ENCODE measurements at places on chromosomes 11 and 22.

DNA sequence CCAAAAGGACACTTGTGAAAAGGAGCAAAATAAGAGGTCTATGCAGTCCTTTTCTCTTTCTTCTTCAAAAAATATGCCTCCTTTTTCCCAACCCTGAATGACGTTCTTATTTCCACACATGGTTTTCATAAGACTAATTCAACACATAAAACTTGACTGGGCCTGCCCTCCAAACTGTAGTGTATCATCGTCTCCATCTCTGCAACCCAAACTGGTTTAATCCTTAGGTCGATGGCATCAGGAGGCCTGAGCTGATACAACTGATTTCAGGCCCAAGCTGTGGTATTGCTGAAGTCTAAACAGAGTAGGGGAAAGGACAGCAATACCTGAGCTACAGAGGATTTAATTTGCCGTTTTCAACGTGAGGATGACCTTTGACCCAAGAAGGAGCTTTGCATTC lies 130.0 kb upstream of the MTNR1B start:
- DNase-seq: no peak

DNA sequence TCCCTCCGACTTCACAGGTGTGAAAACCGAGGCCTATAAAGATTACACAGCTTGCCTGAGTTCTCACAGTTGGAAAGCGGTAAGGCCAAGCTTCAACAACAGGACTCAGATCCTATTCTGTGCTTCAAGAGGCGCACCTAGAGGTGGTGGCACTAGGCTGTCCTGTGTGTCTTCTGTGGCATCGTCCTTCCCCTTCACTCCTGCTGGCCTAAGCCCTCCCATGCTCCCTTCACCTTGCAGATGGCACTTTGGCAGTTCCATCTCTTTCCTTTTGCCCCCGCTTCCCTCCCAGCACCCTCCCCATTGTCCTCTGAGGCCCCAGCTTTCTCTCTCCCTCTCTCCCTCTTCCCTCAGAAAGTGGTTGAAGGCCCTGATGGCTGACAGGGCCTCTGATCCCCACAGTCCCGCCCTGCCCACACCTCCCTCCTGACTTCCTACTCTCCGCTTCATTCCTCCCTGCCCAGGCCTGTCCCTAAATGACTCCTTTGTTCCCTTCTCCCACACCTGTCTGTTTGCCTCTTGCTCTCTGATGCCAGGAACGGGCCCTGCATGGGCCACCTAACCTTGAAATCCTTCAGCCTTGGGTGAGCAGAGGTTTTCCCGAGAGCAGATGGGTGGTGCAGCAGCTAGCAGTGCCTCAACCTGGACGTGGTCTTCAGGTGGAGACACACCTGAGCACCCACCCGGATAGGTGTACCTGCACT lies 5.8 kb downstream of the TRIM29 start:
- no peak for DNase-seq

DNA sequence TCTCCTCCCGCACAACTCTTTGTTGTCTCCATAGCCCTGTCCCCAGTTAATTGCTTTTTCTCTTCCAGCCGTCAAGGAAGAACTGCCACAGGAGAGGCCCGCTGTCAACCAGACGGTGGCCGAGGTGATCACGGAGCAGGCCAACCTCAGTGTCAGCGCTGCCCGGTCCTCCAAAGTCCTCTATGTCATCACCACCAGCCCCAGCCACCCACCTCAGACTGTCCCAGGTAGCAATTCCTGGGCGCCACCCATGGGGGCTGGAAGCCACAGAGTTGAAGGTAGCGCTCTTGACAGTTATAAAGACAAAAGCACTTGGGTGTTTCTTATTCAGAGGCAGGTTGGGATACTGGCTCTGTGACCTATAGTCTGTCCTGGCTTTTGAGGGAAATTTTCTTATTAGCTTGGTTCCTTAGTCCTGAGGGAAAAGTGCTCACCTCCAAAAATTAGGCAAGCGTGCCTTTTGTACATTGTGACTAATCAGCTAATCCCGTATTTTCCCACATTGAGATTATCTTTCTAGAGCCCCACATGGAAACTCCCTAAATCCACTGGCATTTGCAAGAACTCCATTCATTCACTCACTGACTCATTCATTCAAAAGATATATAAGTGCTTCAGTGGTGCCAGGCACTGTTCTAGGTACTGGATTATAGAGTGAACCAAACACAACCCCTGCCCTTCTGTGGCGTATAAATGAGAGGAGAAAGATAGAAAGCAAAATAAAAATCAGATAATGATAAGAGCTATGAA lies 65.9 kb downstream of the KREMEN1 start:
- no peak for DNase-seq

DNA sequence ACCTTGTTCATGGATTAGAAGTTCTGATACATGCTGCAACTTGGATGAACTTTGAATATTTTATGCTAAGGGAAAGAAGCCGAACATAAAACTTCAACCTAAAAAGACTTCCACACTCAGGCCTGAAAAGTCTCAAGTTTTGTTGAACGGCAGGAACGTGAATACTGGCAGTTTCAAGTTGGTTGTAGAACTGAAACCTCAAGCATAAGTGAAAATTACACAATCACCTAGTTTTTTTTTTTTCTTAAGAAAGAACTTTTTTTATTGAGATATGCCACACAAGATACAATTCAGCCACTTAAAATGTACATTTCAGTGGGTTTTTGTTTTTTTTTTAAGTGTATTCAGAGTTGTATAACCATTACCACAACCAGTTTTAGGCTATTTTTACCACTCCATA lies 50.8 kb upstream of the ADORA2A start:
- DNase-seq: no peak

DNA sequence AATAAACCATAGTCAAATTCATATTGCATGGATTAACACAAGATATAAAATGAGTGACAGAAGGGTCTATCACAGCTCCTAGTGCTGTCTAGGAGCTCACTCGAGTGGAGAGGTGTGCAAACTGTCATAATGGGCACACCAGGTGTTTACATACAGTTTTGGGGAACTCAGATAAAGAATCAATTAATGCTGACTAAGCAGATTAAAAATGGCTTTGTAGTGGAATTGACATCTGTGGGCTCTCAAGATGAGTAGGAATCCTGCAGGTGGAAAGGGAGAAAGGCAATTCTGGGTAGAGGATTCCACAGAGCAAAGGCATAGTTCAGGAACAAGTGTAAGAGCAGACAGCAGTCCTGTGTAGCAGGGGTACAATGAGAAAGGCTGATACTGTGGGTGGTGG lies 496.2 kb upstream of the CCDC90B start:
- no peak for DNase-seq

DNA sequence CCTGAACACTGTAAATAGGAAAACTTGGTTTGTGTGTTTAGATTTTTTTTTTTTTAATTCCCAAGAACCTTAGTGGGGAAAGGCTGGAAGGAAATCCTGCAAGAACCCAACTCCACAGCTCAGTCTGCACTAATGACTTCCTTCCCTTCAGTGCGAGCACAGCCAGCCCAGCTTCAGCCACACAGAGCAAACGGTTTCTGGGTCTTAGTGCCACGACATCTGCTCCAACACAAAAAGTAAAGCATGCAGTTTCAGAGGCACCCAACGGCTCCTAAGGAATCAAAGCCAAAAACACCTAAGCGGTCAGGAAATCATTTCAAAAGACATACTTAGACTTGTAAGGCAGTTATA lies 236.1 kb downstream of the TTC28 start:
- DNase-seq: no peak

DNA sequence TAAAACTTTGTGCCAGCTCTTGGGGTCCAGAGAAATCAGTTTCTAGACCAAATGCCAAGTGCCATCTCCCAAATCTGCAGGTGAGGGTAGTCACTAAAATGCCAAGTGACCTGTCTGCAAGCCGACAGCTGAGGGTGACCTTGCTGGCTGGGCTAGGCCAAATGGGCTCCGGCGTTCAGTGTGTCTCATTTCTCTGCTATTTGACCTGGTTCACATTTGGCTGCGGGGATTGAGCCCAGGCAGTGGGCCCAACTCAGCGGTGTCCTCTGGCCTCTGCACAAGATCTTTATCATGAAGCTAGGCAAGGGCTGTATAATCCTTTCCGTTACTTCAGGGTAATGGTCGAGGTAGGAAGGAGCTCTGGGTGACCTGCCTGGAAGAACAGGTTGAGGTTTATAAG lies 87.5 kb downstream of the SNX19 start:
- DNase-seq: no peak

- DNase-seq: no peak
Observed at GRCh38 chr11:78548911-78549590, 25.6 kb downstream of the NARS2 start.

DNA sequence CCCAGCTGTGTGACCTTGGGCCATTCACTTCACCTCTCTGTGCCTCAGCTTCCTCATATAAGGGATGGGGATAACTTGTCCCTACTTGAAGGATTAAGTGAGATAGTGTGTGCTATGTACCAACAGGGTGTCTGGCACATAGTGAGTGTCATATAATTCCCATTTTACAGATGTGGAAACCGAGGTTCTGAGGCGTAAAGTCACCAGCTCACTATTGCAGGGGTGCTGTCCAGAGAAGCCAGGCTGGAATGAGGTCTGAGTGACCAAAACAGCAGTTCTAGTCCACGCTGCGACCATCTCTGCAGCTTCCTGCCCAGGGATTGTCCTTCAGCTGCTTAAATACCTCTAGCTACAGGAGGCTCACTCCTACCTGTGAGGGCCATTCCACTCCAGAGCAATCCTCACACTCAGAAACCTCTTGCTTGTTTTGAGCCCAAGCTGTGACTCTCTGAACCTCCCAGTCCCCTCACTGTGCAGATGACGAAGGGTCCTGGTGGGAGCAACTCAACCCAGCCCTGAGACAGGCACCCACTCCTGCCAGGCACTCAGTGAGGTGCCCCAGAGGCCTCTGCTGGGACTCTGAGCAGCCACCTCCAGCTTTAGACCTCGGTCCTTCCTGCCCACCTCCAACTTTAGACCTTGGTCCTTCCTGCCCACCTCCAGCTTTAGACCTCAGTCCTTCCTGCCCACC lies 5.8 kb downstream of the MB start:
- no peak for DNase-seq

DNA sequence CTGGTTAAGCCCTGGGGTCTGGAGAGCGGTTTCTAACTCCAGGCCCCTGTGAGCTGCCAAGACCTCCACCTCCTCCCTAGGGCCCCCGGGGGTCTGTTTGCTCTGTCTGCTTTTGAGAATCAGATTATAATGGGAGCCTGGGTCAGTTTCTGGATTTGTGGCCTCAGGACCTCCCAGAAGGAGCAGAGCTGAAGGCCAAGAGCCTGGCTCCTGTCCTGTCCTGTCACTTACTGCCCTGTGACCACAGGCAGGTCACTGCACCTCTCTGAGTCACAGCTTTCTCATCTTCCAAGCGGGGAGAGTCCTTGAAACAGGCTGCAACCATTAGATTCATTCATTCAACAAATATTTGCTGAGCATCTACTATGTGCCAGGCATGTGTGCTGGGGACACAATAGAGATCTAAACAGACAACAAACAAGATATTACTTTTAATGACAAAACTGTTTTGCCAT lies 87.3 kb upstream of the FGF3 start:
- no peak for DNase-seq

- DNase-seq: no peak
Observed at GRCh38 chr22:38793317-38793716, 626 bp downstream of the DNAL4 start.

GRCh38 chr11:13465909-13466371 lies 2.9 kb upstream of the BTBD10 start:
- DNase-seq: no peak

GRCh38 chr11:116104498-116105174 lies 600.4 kb upstream of the CADM1 start:
- DNase-seq: no peak

DNA sequence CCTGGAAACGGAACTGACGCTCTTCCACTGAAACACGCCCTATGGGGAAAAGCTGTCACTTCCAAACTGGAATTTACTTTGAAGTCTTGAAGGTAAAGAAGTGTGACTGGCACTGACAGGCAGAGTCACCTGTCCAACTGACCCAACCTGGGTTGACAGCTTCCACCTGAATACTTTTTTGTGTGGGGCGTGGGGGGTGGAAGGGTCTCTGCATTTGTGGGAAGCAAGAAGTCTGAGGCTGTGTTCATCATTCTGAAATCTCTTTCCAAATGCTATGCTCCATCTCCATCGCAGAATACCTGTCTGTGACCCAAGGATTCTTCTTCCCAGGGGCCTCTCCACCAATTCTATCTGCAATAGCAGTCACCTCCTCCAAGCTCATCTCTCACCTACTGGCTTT lies 7.8 kb downstream of the IFT27 start:
- no peak for DNase-seq

DNA sequence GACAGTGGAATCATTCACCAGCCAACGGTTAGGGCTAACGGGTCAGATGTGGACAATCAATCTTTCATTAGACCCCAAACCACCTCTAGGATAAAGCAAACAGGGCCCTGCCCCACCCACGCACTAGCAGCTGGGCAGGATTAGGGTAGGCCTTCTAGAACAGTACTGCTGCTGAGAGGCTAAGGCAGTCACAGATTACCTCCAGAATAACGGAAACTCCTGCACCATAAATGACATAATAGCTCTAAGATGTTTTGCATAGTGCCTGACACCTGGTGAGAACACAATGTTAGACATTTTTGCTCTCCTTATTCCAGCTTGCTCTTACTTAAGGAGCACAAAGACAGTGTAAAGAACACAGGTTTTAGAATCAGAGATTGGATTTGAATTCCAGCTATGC lies 1.8 kb downstream of the SYTL2 start:
- DNase-seq: no peak

DNA sequence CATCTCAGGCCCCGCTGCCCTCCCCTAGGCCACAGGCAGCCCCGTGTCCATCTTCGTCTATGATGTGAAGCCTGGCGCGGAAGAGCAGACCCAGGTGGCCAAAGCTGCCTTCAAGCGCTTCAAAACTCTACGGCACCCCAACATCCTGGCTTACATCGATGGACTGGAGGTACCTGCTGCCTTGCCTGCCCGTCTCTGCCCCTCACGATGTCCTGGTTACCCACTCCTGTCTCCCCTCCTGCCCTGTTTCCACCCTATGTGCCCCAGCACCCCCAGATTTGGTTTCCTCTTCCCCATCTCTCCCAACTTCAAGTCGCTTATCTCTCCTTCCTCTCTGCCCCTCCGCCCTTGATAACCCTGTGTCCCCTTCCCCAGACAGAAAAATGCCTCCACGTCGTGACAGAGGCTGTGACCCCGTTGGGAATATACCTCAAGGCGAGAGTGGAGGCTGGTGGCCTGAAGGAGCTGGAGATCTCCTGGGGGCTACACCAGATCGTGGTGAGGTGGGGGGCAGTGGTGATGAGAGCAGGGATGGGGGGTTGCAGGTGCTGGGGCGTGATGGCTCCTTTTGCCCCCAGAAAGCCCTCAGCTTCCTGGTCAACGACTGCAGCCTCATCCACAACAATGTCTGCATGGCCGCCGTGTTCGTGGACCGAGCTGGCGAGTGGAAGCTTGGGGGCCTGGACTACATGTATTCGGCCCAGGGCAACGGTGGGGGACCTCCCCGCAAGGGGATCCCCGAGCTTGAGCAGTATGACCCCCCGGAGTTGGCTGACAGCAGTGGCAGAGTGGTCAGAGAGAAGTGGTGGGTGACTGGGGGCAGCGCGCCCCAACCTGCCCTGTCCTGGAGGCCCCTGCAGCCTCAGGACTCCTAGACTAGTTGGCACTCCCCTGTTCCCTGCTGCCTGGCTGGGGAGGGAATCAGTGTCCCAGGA lies 930 bp downstream of the SCYL1 start:
- DNase-seq: no peak
